Endothelial cell (in vitro differentiated cells): ENCODE measurements at places on chromosomes 4 and X.

- no peak for DNase-seq
Measured at GRCh38 chr4:80276931-80277330, 10.5 kb downstream of the FGF5 start.

DNA sequence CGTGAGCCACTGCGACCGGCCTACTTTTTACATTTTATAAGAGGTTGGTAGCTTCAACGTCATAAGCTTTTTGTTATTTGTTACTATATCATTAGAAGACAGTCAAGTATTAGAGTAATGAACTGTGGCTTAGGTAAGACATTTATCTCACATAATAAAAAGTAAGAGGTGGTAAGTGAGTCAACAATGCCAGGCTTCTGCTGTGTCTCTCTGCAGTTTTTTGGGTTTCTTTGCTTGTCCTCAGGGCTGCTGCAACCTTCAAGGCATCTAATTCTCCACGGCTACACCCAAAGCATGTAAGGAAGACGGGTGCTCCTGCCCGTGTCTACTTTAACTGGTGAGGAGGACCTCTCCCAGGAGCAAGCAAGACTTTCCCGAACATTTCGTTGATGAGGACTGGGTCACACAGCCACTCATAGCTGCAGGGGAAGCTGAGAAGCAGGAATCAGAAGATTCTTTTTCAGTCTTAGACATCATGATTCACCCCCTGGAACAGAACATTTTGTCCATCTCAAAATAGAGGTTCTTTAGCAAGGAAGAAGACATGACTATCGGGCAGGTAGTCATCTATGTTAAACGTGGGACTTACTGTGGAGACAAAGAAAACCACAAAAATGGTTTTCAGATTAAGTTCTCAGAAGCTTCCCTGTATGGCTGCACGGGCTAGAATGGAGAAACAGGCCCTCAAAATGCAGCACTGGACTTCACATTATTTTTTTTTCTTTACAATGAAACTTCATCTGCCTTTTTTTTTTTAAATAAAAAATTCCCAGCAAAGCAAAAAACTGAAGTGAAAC, 13.0 kb upstream of the RHOH start:
- no peak for DNase-seq

- no peak for DNase-seq
Measured at GRCh38 chr4:7009564-7009963, 33.6 kb upstream of the TADA2B start.

DNA sequence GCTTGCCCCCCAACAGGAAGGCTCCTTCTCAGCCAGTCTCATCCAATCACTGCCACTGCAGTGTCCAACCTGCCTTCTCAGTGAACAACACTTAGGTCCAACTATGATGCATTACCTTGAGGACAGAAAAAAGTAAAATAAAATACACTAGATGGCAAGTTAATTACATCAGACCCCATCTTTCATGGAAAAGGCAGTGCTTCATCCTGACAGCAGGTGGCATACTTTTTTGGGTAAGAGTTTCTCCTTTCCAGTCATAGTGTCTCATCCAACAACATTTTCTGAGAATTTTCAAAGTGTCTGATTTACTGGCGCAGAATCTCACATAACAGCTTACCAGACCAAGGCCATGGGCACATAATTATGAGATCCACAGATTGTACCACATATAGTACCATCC, 1742.8 kb downstream of the PCDH7 start:
- DNase-seq, result peak; percentile 34

- DNase-seq, result no peak
Measured at GRCh38 chrX:23505531-23506303, 161.6 kb upstream of the PRDX4 start.

DNA sequence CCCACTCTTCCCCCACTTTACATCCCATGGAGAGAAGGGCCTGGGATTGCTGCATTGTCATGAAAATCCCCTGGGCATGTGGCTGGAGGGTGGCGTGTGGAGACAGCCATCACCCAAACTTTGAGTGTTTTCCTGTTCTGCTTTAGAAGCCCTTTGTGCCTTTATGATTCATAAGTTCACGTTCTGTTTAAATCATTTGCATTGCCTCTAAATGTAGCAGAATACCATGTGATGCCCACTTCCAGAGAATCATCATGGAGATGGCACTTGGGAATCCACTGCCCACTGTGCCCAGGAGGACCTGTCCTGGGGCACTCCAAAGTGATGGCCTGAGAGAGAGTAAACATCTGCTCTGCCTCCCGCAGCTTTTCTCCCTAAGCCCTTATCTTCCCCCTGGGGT, 52.8 kb downstream of the MED28 start:
- DNase-seq, result no peak

GRCh38 chr4:7762376-7763030, 177.2 kb downstream of the AFAP1 start:
- no peak for DNase-seq

- no peak for DNase-seq
Measured at GRCh38 chr4:85963231-85963630, 396.6 kb downstream of the MAPK10 start.
